ENCODE measurements at places on chromosomes 7 and 10. TPM values are rescaled to one million over a fixed set of nuclear protein-coding genes. Genes with fewer than 3 reads are reported as not detected.

The CALHM3 gene
- total RNA-seq = not detected

The HELLS gene
- 9.8 TPM for total RNA-seq

The OR9A2 gene
- total RNA-seq = 2.0 TPM

The SLC4A2 gene
- total RNA-seq = 83.2 TPM

The ADAM12 gene
- total RNA-seq = 13.9 TPM

The MYL10 gene
- not detected for total RNA-seq

The PDE6C gene
- not detected for total RNA-seq

The PHKG1 gene
- 2.8 TPM for total RNA-seq

The CFAP46 gene
- 0.66 TPM for total RNA-seq

The BTBD16 gene
- total RNA-seq = not detected

The ERLIN1 gene
- 23.3 TPM for total RNA-seq

The AKR1D1 gene
- total RNA-seq = 0.59 TPM

The LIPM gene
- not detected for total RNA-seq

The CPEB3 gene
- 3.8 TPM for total RNA-seq

The GIMAP8 gene
- total RNA-seq = 11.5 TPM

The GIMAP1 gene
- total RNA-seq = 3.5 TPM

The XPNPEP1 gene
- total RNA-seq = 89.0 TPM

The LRRC61 gene
- 8.0 TPM for total RNA-seq

The ZNF800 gene
- total RNA-seq = 31.0 TPM

The TAS2R3 gene
- 2.2 TPM for total RNA-seq

The LEP gene
- total RNA-seq = 41.6 TPM

The HTRA1 gene
- 116 TPM for total RNA-seq

The ADARB2 gene
- total RNA-seq = 3.9 TPM

The PTEN gene
- 186 TPM for total RNA-seq

The OR2A7 gene
- 59.0 TPM for total RNA-seq

The UNC5B gene
- total RNA-seq = 0.80 TPM

The DRGX gene
- not detected for total RNA-seq

The FOXP2 gene
- total RNA-seq = 5.9 TPM

The ATG9B gene
- total RNA-seq = 2.0 TPM

The PBLD gene
- 16.2 TPM for total RNA-seq

The FFAR4 gene
- 1.0 TPM for total RNA-seq

The LRRN3 gene
- total RNA-seq = 1.6 TPM

The NUTM2E gene
- not detected for total RNA-seq

The GOLGA7B gene
- total RNA-seq = 0.33 TPM

The GNAT3 gene
- total RNA-seq = not detected

The DPP6 gene
- not detected for total RNA-seq

The BAMBI gene
- total RNA-seq = 3.4 TPM

The SCART1 gene
- 1.4 TPM for total RNA-seq

All from breast epithelium (tissue), 4 donors.